H1 (cell line): ENCODE measurements at places on chromosomes 2 and 18. TPM values are rescaled to one million over a fixed set of nuclear protein-coding genes. Genes with fewer than 3 reads are reported as not detected.

The HTRA2 gene
- total RNA-seq: 21.6 and 24.6 TPM in 2 replicates

DNA sequence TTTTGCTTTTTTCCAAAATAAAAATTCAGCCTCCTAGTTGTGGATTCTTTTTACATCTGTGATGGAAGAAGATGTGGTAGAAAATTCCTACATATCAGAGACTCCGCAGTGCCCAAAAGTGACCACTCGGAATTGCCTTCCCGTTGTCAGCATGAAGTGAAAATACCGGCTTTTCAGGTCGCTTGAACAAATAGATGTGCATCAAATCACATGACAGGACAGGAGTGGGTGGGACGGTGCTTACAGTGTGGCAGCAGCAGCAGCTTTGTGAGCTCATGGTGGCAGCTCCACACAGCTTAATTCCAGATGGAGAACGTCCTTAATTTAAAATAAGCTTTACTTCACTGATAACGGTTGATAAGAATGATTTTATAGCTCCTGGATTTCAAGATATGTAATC is 20.3 kb downstream of the SALL3 start:
- DNase-seq: no peak

GRCh38 chr2:134536296-134536695 is 182.5 kb downstream of the TMEM163 start:
- no peak for DNase-seq

The TBC1D8 gene
- 21.8 and 24.0 TPM in 2 replicates for total RNA-seq

The FSHR gene
- not detected in 2 replicates for total RNA-seq

DNA sequence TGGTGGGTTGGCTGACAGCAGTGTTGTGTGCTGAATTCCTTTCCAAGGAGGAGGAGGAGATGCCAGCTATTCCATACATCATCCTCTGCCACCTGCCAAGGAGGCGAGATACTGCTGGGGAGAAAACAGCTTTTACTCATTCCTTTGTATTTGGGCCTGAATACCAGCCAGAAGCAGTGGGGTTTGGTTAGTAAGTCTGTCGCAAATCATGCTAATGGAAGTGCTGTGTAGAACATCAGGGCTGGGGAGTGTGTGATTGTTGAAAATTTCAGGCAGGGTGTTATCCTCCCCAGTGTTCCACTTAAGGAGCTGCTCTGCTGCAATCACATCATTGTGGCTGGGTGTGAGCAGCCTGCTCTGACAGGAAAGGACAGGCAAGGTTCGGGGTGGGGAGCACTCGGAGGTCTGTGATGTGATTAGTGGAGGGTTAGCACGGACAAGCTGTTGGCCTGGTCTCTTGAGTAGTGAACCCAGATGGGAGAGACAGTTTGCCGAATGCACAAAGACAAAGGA is 128.2 kb upstream of the DLX2 start:
- no peak for DNase-seq

DNA sequence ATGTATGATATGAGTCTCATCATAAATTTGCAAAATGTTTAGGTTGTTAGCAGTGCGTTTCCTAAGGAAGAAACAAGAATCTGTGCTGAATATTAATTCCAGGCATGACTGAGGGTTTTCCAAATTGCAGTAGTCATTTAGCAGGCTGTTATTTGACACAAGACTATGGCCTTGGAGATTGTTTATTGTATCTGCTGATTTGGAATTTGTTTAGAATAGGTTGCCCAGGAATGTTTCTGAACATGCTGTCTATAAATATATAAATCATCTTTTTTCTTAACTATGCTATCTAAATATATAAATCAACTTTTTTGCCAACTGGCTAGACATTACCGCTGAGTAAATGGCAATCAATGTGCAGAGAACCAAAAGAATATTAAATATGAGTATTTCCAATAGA is 90.9 kb downstream of the DOK6 start:
- DNase-seq: no peak

DNA sequence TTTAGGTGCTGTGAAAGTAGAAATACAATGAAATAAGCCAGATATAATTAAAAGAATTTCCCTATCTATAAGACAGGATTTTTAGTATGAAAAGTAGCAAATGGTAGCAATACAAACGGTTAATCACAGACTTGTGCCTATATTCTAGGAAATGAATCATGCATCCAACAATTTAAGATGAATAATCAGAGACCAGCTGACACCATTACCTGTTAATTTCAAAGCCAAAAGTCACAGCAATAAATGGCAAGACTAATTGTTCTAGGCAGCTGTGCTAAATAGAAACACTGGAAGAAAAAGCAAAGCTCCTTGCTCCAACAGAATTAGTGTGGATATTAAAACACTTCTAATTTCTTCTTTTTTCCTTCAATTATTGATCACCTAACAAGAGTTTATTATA is 35.1 kb upstream of the MPP4 start:
- no peak for DNase-seq

- no peak for DNase-seq
These were observed 1.3 kb upstream of the TMSB10 start for GRCh38 chr2:84904151-84904550.

DNA sequence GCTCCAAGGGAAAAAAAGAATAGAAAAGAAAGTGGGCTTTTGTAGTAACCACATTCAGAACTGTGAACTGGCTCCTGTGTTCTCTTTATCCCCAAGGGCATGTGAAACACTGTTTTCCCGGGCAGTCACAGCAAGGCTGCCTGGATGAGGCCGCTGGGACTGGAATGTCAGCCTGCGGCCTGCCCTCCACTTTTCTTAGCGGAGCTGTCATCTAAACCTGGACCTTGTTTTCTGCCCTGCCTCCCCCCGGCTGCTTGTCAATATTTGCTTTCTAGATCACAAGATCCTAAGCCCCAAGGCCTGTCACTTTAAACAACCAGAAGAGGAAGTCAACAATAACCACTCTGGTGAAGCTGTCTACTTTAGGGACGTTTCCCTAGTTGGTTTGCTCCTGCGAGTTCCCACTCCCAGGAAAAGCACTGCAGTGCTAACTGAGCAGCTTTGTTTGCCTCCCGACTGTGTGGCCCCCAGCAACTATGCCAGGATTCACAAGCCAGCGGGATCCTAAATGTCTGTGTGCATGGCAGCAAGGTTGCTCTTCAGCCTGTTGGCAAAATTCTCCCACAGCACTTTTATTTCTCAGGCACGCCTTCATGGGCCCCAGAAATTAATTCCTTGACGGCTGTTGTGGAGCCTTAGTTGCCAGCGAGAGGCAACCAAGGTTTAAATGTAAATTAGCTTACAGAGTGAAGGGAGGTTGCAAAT is 30.6 kb downstream of the SOWAHC start:
- peak; percentile 49 for DNase-seq
